ENCODE measurements at places on chromosomes 2 and 18. TPM values are rescaled to one million over a fixed set of nuclear protein-coding genes. Genes with fewer than 3 reads are reported as not detected.

Gene UGP2
- total RNA-seq: 114 TPM

Gene MLPH
- not detected for total RNA-seq

Gene MRPL30
- total RNA-seq: 25.7 TPM

Gene ANKRD30BL
- total RNA-seq: not detected

Gene COPS7B
- total RNA-seq: 47.8 TPM

Gene GPR39
- total RNA-seq: not detected

Gene CYP20A1
- total RNA-seq: 19.1 TPM

Gene DLGAP1
- total RNA-seq: 1.2 TPM

Gene NOL4
- total RNA-seq: not detected

Gene RUFY4
- total RNA-seq: 0.19 TPM

Gene FHL2
- 2.3 TPM for total RNA-seq

Gene HTR2B
- not detected for total RNA-seq

Gene RETREG2
- total RNA-seq: 104 TPM

Gene TLX2
- total RNA-seq: 1.4 TPM

Gene CPO
- total RNA-seq: not detected

Gene RBM43
- 2.9 TPM for total RNA-seq

Gene ANKRD44
- 131 TPM for total RNA-seq

Gene PSMA8
- not detected for total RNA-seq

Gene EIF4E2
- total RNA-seq: 65.7 TPM

Gene PRSS56
- not detected for total RNA-seq

Gene GATA6
- not detected for total RNA-seq

Gene EPB41L3
- 0.09 TPM for total RNA-seq

Gene TTC32
- 19.5 TPM for total RNA-seq

Gene RAMP1
- total RNA-seq: 0.54 TPM

Gene PAIP2B
- total RNA-seq: 3.3 TPM

Gene UGT1A4
- total RNA-seq: not detected

Gene IL1F10
- total RNA-seq: not detected

Gene PMAIP1
- total RNA-seq: 83.1 TPM

Gene NT5DC4
- not detected for total RNA-seq

Gene THSD7B
- total RNA-seq: not detected

Gene KRTCAP3
- 5.0 TPM for total RNA-seq

All from activated T-helper 17 cell treated with anti-CD3 and anti-CD28 coated beads, Interleukin-2, amount 50 U/mL, for 72 hours (primary cell).